ENCODE measurements at places on chromosomes 6 and 20.

DNA sequence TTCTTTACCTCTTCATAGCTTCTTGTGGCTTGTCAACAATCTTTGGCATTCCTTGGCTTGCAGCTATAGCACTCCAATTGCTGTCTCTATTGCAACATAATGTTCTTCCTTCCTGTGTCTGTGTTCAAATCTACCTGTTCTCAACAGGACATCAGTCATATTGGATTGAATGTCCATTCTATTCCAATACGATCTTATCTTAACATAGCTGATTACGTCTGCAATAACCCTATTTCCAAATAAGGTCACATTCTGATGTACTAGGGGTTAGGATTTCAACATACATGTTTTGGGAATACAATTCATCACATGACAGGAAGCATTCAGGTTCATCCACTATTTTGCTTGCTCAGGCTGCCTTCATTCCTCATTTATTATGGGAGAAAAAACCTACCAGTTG, 684.4 kb upstream of the CITED2 start:
- DNase-seq, result no peak

GRCh38 chr20:1874450-1875182, 20.6 kb upstream of the SIRPA start:
- no peak for DNase-seq

DNA sequence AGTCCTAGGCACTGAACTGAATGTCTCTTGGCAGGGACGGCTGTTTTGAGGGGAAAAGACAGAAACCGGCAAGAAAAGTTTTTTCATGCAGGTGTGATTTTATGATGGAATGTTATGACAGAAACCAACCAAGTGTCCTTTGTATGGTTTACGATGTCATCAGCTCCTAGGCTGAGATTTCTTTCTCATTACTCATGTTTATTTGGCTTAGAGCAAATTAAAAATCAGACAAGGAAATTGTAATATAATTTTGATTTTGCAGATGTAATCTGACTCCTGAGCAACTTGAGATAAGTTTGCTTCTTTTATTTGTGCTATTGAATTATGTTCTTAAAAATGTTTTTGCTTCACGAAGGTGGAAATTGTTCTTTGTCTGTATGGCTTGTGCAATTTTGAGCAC, 58.8 kb upstream of the MAP3K7 start:
- no peak for DNase-seq

- DNase-seq, result no peak
Measured at GRCh38 chr20:58102744-58103516, 125.5 kb downstream of the ANKRD60 start.

DNA sequence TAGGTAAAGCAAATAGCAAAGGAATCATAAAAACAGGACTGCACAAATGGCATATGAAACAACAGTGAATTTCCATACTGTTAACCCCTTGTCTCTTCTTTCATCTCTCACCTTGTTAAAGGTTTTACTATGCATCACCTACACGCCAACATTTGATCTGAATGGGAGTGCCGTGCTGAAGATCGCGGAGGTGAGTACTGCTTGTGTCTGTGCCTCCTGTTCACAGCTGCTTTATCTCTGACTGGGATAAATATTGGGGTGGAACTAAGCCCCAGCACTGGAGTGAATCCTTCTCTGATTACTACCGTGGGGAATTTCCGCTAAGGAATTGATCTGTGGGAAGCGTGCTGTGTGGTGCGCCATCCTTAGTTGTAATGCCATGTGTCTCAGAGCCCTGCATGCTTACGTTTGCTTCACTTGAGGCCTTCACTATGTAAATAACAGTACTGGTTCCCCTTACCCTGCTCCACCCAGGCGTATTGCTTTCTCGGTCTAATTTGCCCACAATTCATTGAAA, 11.4 kb upstream of the PBOV1 start:
- no peak for DNase-seq

DNA sequence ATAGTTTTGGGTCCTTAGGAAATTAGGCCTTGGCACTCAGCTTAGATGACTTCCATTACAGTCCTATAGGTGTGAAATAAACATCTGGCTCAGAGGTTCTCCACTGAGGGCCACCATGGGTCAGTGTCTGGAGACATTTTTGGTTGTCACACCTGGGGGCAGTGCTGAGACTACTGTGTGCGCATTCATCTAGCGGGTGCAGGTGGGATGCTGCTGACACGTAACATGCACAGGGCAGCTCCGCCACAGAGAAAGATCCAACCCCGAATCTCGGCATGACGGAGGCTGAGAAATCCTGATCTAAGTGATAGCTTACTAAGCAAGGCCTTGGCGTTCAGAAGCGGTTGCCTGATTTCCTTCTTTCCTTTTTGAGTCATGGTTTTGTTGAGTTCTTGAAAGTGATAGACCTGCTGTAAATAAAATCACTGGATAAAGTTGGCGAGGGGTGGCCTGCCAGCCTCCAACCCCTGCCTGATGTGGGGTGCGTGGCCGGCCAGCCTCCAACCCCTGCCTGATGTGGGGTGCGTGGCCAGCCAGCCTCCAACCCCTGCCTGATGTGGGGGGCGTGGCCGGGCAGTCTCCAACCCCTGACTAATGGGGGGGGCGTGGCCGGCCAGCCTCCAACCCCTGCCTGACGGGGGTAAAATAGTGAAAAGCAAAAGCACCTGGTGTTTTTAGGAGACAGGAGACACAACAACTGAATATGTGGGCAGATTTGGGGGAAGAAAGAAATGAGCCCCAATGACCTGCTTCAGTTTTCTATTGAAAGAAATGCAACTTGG, 158.1 kb downstream of the CDH26 start:
- DNase-seq, result no peak

DNA sequence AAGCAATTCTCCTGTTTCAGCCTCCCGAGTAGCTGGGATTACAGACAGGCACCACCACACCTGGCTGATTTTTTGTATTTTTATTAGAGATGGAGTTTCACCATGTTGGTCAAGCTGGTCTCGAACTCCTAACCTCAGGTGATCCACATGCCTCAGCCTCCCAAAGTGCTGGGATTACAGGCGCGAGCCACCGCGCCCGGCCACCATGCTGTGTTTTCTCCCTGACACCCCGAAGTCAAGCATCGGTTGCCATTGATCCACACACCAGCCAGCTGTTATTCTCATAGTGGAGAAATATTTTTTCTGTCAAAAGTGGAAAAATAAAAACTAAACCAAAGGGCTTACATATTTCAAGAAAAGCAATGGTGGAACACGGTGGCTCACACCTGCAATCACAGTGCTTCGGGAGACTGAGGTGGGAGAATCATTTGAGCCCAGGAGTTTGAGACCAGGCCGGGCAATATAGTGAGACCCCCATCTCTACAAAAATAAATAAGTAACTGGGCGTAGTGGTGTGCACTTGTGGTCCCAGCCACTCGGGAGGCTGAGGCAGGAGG, 157.4 kb downstream of the ZMYND8 start:
- no peak for DNase-seq

DNA sequence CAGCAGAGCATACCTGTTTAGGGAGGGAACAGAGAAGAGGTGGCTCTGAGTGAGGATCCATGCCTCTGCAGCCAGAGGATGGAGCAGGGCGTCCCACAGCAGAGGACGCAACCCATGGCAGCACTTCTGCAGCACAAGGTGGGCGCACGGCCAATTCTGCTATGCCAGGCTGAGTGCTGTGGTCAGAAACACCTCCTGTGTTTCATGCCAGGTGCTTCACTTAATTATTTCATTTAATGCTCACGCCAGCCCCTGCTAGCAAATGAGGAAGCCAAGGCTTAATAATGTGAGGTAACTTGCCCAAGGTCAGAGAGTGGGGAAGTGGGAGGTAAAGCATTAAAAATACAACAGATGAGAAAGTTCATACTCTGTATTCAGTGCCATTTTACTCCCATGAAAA, 68.5 kb upstream of the PTGIS start:
- DNase-seq, result no peak

DNA sequence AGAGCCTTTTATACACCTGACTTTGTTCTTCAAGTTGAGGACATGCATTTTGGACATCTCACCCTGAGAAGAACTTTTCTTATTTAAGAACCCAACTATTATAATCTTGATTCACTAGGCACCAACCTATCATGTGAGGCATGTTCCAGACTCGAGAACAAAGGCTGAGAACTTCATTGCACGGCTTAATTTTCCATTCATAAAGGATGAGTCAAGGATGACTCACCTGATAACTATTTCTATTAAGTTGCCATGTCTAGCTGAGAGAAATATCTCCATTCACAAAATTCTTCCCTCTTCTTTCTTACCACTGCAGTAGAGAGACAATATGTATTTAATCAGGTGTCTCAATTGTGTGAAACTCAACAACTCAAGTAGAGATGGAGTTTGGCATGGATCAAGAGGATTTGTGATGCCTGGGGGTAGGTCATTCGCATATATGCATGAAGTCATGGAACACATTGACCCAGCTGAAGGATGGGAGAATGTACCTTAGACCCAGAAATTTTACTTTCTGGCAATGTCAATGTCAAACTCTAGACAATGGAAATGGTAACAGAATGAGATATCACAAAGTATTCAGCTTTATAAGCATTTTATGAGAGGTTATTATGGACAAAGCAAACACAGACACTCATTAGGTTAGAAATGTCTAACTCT, 208.7 kb upstream of the PRND start:
- no peak for DNase-seq

GRCh38 chr6:157323255-157323965, at the start of gene TMEM242:
TSS of gene TMEM242 (minus strand) at chr6:157323519. CDS start at chr6:157323499, 20 bp downstream.
- DNase-seq, result peak; percentile 88

DNA sequence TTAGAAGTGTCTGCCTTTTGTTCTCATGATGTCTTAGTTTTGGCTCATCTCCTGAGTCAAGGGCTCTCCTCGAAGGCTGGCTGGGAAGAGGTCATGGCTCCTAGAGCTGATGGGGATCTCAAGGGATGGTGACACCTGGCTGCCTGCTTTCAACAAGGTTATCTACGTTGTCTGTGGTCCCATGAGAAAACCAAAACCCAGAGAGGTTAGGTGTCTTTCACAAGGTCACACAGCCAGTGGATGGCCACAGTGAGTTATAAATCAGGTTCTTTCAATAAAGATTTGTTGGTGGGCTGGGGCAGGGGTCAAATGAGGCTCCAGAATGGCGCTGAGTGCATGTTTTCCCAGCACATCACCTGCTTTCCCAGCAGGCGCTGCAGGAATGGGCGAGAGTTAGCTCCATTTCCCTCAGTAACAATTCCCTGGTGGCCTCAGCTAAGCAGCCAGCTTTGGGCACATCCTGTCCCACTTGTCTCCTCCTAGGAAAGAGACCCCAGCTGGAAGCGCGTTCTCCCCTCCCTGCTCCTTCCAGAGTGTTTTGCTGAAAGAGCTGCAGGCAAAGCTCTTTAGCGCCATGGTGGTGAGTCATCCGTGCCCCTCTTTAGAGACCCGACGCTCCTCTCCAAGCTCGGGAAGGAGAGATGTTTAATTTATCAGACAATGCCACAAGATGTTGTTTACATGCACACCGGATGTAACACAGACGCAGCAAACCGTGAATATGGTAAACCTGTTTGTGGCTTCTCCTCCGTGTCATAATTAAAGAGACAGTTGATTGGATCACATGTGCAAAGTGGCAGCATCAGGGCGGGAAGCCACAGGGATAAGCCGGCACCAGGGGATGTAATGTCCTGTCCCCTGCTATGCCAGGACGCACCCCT, 109.7 kb downstream of the LRFN2 start:
- DNase-seq, result no peak

- DNase-seq, result no peak
Measured at GRCh38 chr6:6434723-6435122, 114.3 kb upstream of the F13A1 start.

DNA sequence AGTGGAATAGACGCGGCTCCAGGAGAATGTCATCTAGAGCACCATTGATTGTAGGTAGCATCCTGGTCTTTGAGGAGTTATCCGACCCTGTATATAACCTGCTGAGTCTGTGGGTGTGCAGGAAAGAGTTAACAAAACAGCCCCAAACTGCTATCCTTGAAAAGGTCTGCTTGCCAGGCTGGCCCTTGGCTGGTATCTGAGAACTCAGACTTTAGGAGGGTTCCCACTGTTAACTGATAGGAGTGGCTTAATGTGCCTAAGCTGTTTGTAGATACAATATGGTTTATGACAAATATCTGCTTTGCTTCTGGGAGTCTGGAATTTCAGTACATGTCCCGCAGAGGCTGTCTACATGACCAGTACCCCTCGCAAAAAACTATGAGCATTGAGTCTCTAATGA, 27.6 kb upstream of the MCUR1 start:
- DNase-seq, result no peak

GRCh38 chr20:62838128-62838891, 21.5 kb downstream of the COL9A3 start:
- no peak for DNase-seq

- DNase-seq, result no peak
Measured at GRCh38 chr20:49803418-49803817, 9.2 kb upstream of the SLC9A8 start.

GRCh38 chr20:2301164-2301622, 5.4 kb downstream of the TGM3 start:
- DNase-seq, result no peak

- no peak for DNase-seq
Measured at GRCh38 chr6:168232528-168232927, 87.0 kb downstream of the DACT2 start.

- DNase-seq, result no peak
Measured at GRCh38 chr6:150324044-150324443, 44.8 kb upstream of the IYD start.

- no peak for DNase-seq
Measured at GRCh38 chr6:17965397-17965796, 22.0 kb downstream of the KIF13A start.

DNA sequence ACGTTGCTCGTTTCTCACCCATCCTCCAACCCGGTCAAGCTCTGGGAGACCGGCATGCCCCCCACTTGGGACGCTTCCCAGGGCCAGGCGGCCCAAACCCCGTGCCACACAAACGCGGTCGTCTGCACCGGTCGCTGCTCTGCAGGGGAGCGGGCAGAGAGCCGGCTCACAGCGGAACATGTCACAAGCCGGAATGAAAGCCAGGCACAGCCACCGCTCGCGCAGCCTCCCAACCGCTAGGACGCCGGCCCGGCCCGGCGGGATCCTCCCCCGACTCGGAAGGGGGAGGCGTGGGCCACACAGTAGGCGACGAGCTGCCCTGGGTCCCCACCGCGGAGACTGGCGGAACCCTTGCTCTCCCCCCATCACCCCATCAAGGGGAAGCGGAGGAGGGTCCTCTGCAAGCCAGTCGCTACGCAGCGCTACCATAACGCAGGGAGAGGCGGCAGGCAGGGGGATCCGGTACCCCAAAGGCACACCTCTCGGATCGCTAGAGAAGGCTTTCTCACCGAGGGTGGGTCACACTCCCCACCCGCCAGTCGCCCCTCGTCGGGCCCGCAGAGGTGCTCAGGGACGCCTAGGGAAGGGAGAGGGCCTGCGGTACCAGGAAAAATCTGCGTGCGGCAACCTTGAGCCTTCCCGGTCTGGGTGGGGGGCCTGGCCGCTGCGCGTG, 768.4 kb upstream of the DEFB115 start:
- no peak for DNase-seq

Data from activated T-cell treated with anti-CD3 and anti-CD28 coated beads for 4 hours (primary cell).